ENCODE measurements at places on chromosomes 7 and 10.

- DNase-seq: no peak
Measured at GRCh38 chr10:79074732-79075131, 6.0 kb downstream of the ZMIZ1 start.

GRCh38 chr7:38465956-38466355 is 165.2 kb downstream of the AMPH start:
- DNase-seq: no peak

GRCh38 chr7:39464350-39465054 is 101.7 kb upstream of the YAE1 start:
- no peak for DNase-seq

- no peak for DNase-seq
Measured at GRCh38 chr7:26458466-26459145, 166.9 kb downstream of the SNX10 start.

DNA sequence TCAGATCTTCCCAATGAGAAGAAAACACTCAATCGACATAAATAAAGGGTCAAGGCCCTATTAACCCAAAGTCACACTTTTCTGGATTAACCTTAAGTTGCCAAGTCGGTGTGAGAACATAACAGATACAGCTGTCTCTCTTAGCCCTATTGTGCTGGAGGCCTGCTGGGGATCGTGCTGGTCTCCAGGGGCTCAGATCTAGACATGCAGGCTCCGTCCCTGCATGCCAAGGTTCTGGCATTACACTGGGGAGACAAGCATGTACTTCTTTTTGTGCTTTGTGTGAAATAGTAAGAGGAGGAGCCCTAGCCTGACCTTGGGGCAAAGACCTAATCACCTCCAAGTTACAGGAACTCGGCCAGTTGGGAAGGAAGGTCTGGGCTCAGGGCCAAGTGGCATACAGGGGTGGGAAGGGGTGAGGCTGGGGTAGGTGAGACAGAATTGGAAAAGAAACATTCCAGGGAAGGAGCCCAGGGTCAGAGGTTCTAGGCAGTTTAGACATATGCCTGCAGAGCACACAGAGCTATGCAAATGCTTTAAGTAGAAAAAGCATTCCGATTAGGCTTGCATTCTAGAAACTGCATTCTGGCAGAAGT is 216.4 kb downstream of the HECW1 start:
- no peak for DNase-seq

- no peak for DNase-seq
Measured at GRCh38 chr10:123760356-123761037, 94.3 kb downstream of the GPR26 start.

- DNase-seq: peak; percentile 91
Measured at GRCh38 chr10:22805304-22805703, 90.9 kb upstream of the PIP4K2A start.

DNA sequence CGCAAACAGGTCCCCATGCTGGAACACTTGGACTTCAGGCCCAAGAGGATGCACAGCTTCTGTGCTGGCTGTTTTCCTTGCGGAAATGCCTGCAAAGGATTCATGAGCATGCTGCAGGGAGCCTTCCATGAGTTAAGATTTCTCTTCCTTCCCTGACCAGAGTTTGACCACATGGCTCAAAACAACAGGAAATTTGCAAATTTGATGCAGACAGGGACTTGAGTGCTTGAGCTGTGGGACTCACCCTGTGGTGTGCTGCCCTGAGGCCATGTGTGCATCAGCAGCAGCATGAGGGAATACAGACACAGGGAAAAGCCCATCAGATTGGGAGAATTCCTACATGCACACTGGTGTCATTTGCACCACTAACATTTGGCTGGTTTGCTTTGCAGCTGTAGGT is 195.4 kb downstream of the CDC14C start:
- no peak for DNase-seq

All from NCI-H1436 treated with DMSO at 0.1 percent for 48 hours (cell line).